ENCODE measurements at places on chromosomes 4 and X.

DNA sequence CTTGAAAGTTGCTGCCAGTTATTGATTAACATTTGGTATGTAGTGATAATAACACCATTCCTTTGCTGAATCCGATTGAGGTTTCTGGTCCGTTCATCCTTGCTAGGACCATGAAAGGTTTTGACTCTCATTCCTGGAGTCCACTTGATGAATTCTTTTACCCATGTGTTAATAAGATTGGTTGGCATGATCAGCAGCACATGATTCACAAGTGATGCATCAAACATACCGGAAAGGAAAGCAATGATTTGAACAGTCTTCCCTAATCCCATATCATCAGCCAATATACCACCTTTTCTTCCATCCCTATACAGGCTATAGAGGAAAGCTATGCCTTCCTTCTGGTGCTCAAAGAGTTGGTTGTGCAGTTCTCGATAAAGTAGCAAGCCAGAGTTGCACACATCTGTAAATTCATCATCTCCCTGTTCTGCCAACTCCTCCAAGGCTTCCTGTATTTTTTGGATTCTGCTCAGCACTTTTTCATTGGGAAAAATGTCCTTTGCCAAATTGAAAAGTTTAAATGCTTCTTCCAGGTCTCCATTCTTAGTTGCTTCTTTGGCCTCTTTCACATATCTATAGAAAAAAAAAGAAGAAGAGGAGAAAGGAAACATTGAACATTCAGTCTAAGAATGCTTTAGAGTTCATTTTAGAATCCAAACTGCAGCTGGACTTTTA is 26.7 kb downstream of the PIN4 start:
- DNase-seq = no peak

DNA sequence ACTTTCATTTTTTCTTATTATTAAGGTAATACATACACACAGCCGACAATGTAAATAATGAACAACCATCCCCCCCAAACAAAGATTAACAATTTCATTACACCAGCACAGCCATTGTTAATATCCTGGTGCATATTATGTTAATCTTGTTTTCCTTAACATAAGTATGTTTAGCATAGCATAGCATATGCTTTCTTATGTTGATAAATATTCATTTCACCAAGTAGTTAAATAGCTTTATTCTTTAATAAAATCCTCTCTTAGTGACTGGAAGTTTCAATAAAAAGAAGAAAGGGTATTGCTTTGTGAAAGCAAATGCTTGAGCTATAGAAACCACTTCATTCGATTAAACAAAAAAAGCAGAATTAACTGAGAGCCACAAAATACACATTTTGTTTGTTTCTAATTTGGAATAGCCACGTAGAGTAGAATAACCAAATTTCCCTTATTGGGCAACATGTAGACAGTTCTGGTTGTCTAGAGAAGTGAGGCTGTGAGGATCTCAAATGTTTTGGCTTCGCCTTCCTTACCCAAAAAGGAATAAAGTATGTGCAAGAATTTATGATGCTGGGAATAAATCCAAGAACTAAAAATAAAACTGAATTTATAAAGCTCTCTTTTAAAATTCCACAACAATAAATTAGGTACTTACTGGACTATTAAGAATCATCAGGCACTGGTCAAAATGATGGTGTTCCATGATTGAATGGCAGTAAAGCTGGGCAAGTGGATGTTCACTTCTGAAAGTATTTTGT is 118.0 kb downstream of the PDE5A start:
- DNase-seq = no peak

- DNase-seq = no peak
Measured at GRCh38 chrX:79084923-79085322, 59.6 kb upstream of the GPR174 start.

GRCh38 chrX:27966955-27967354 is 14.3 kb downstream of the DCAF8L1 start:
- no peak for DNase-seq

- no peak for DNase-seq
Measured at GRCh38 chr4:124321364-124321763, 391.2 kb downstream of the ANKRD50 start.

GRCh38 chr4:37438564-37439279 is 194.2 kb downstream of the NWD2 start:
- no peak for DNase-seq

- no peak for DNase-seq
Measured at GRCh38 chr4:38980903-38981676, 51.1 kb downstream of the TMEM156 start.

DNA sequence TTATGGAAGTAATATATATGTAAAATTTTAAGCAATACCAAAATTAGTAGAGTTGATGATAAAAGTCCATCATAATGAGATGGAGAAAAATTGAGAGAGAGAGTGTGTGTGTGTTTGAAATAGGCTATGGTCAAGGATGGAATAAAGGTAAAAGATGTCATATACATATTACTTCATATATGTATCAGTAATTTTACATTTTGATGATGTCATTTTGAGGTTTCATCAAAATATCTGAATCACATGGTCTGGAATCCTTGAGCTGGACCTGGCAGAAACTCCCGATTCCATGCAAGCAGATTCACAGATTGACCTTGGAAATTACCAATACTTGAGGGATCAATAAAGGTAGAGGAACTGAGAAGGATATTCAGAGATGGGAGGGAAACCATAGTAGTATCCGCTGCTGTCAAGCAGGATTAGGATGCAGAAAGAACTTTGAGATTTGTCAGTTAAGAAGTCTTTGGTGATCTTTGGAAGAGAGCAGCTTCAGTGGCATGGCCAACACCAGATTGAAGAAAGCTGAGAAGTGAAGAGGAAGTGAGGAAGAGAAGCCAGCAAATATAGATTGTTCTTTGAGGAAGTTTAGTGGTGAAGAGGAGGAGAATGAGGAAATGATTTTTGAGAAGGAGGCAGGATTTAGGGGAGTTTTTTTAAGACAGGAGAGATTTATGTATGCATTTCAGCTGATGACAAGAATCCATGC is 21.5 kb downstream of the DNAAF6 start:
- no peak for DNase-seq

GRCh38 chr4:158873795-158874401 is 105.1 kb downstream of the FNIP2 start:
- DNase-seq = no peak

DNA sequence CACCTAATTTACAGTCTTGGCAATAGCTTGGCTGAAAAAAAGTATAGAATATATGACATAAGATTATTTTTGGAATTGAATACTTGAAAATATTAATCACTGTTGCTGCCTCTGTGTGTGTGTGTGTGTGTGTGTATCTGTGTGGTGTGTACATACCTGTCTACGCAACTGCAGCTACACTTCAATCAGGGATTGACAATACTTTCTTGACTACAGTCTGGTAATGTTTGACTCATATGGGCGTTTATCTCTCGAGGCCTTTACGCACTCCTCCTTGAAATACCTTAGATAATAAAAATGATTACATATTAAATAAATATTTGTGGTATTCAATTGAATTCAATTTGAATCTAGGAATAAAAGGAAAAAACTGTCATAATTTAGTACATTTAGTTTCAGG is 565.2 kb downstream of the PCDH18 start:
- DNase-seq = no peak

DNA sequence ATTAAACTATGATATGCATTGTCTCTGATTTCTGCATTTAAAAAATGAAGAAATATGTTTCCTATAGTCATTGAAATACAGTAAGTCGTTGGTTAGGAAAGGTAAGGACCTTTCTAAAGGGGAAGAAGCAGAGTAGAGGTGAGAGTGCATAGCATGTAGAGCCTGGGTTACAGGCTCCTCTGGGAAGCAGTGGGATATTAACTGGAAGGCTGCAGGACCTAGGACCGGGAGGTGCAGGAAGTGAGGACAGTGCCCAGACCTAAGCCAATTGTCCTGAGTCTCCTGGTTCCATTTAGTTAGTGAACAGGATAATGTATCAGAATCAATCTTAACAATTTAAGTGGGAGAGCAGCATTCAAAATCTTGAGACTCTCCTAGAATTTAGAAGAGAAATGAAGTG is 237.1 kb upstream of the NUDT6 start:
- no peak for DNase-seq

- no peak for DNase-seq
Measured at GRCh38 chr4:81452452-81453006, 19.2 kb downstream of the RASGEF1B start.

DNA sequence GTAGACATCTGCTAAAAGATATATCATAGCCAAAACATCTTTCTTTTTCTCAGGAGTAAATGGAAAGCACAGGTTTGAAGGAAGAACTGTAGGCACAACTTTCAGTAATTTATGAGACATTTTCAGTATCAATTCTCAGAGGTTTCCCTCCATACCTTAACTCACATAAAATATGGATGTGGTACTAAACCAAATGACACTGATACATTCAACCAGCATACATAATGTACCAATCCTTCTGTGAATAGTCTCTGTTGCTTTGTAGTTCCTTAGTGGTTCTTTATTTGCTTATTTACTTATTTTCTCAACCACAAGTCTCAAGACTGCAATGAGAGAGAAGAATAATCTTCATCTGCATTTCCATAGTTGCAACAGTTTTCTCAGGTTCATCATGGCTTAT is 96.1 kb downstream of the ARHGAP24 start:
- DNase-seq = no peak

DNA sequence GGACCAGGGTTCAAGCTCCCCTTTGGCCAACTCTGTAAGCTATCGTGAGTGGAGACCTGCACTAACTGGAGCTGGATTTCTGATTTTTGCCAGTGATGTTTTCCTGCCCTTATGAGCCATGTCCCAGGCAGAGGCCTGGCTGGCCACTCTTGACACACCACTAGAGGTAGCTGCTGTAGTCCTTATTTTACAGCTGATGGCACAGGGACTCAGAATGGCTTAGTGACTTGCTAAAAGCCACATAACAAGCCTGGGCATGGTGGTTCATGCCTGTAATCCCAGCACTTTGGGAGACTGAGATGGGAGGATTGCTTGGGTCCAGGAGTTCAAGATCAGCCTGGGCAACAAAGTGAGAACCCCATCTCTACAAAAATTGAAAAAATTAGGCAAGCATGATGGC is 33.4 kb downstream of the CYTL1 start:
- DNase-seq = no peak

DNA sequence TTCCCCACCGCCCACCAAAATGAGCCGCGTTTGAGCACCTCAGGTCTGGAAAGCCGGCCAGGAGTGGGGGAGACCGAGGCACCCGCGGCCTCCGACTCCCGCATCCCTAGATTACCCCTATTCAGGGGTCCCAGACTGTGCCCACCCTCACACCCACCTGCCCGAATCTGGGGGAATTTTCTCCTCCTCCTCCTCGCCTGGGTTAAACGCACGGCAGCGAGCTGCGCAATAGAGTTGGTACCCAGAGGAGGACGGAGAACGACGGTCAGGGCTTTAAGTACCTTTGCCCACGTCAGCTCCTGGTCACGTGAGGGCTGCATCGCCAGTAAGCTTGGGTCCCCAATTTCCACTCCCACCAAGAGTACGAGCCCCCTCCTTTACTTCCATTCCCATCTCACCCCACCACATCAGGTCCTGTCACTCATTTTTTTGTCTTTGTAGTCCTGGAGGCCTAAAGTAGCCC is at the start of gene ARMCX2:
ARMCX2 (minus strand) TSS at position 250 of the 463 bp plus-strand sequence. CDS start 2,262 bp downstream, outside the sequence.
- no peak for DNase-seq

GRCh38 chrX:5681159-5681558 is 547.5 kb downstream of the NLGN4X start:
- no peak for DNase-seq

GRCh38 chrX:150463566-150463965 is 100.4 kb downstream of the MAMLD1 start:
- no peak for DNase-seq

DNA sequence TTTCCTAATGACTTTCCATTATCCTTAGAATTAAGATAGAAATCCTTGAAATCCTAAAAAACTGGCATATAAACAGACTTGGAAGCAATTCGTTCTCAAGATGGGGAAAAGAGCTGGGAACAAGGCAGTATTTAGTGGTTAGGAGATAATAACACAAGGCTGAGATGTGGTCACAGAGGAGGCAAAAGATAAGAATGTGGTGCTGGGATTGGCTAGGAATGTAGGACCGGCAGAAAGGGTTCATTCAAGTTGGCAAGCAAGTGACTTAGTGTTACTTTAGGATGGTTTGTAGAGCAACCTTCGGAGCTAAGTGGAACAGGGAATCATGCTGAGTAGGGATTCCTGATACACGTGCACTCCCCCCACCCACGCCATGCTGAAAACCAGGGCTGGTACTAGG is 121.9 kb upstream of the RPS6KA3 start:
- no peak for DNase-seq

- DNase-seq = peak; percentile 88
Measured at GRCh38 chrX:46545111-46546005, at the start of gene ZNF674. Gene ZNF674, minus strand, starts transcription at chrX:46545421. Its CDS starts 3,334 bp downstream, at chrX:46542087.

- DNase-seq = no peak
Measured at GRCh38 chr4:142913034-142913433, 66.9 kb upstream of the INPP4B start.

- DNase-seq = no peak
Measured at GRCh38 chr4:53633608-53634007, 42.3 kb upstream of the LNX1 start.

GRCh38 chrX:149433051-149433450 is 72.1 kb downstream of the IDS start:
- DNase-seq = no peak

DNA sequence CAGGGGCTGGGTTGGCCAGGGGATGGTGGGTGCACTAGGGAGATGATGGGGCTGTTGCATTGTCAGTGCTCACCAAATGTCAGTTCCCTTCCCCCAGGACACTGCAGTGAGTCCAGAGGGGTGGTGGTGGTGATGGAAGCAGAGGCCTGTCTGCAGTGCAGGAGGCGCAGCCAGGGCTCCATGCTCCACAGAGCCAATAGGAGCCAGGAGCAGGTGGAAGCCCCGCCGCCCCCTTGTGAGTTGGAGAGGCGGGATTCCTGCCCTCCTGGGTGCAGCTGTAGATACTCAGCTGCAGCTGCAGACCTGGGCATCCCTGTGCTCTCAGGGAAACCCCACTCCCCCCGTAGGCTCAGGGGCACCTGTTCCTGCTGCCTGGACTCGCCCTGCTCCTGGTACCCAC is 284.7 kb downstream of the EVC2 start:
- DNase-seq = no peak

DNA sequence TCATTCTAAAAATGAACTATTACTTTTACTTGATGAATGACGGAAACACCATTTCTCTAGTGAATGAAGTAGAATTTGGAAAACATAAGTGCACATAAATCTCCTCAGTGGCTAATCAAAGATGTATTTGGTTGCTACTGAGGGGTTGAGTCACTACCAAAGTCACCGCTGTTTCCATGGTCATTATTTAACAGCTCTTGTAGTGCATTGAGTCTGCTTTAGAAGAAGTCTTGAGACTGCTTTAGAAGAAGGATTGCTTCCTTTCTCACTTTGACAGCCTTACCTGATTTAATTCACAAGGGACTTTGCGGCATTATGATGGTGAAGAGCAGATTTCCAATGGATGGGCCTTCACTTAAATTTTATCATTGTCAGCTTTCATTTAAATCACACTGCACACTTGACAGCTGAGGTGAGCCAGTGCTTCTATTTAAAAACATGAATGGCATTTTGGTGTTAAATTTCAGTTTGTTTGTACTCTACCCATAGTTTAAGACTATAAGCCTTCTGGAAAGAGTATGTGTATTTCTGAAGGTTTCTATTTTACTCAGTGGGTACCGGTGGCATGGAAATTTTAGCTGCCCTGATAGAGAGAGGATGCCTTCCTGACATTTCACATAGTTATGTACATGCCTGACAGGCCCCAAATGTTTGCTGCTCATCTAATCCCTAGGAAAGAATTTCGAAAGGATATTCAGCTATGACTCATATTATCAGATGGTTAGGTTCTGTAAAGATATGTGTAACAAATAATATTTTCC is 9.5 kb downstream of the ASB5 start:
- DNase-seq = no peak
